ENCODE measurements at places on chromosomes 13 and 19. TPM values are rescaled to one million over a fixed set of nuclear protein-coding genes. Genes with fewer than 3 reads are reported as not detected.

The ATP1A3 gene
- 153 TPM for total RNA-seq

The MEF2B gene
- total RNA-seq: not detected

The TLE2 gene
- 6.1 TPM for total RNA-seq

The NRTN gene
- not detected for total RNA-seq

The FXYD7 gene
- 24.0 TPM for total RNA-seq

The HIF3A gene
- 6.4 TPM for total RNA-seq

The SELENOV gene
- total RNA-seq: not detected

The SPC24 gene
- total RNA-seq: 6.4 TPM

GRCh38 chr19:47120470-47121067, 7.0 kb upstream of the ZC3H4 start:
- no peak for DNase-seq

DNA sequence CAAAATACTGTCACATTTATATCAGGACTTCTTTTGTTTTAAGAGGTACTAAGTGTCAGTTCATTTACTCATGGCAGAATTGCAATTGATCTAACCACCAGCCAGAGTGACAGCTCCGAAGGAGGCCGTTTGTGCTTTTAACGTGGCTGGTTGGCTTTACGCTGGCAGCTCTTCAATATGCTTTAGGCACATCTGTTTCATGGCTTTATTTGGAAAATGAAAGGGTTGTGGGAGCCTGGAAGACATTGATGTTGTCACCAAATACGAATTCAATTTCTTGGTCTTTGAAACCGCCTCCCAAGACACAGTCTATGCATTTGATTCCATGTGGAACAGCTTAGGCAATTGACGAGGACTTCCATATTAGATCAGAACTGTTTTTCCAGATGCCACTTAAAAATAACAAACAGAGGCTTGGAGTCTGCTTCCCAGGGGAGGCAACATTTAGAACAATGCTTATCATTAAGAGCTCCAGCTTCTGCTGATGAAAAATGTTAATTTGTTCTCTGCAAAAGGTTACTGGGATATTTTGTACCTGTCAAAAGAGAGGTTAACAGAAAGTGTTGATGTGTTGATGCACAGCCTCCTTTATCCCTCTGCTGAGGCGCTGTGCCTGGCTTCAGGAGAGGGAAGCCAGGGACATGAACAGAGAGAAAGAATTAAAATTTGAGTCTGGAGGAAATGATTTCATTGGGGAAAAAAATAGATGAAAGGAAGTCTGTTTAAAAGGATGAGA, 64.0 kb upstream of the TNFRSF19 start:
- DNase-seq: no peak

DNA sequence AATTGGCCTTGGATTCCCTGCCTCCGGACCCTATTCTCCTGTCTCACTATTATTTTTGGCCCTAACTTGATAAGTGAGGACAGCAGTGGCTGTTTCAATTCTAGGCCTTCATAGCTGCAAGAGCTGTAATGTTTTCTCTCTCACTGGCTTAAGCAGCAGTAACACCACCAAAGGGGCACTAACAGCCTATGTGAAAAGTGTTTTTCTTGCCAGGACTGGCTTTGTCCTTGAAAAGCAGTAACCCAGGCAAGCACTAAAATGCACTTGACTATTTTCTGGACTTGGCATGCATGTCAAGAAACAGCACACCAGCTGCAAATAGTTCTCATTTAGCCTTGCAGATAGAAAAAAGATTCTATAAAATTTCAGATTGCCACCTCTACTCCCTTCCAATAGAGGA, 9.3 kb upstream of the FBXL3 start:
- DNase-seq: no peak

- no peak for DNase-seq
Observed at GRCh38 chr19:48252609-48253008, 3.1 kb downstream of the CARD8 start.

- no peak for DNase-seq
Observed at GRCh38 chr19:35011091-35011689, 11.1 kb downstream of the GRAMD1A start.

- DNase-seq: no peak
Observed at GRCh38 chr13:41273831-41274441, 10.6 kb upstream of the MTRF1 start.

- no peak for DNase-seq
Observed at GRCh38 chr19:35224681-35225571, 3.6 kb downstream of the FAM187B start.

- no peak for DNase-seq
Observed at GRCh38 chr19:32550666-32551065, 30.3 kb upstream of the PDCD5 start.

GRCh38 chr19:17121736-17122293, 46.2 kb downstream of the MYO9B start:
- no peak for DNase-seq

DNA sequence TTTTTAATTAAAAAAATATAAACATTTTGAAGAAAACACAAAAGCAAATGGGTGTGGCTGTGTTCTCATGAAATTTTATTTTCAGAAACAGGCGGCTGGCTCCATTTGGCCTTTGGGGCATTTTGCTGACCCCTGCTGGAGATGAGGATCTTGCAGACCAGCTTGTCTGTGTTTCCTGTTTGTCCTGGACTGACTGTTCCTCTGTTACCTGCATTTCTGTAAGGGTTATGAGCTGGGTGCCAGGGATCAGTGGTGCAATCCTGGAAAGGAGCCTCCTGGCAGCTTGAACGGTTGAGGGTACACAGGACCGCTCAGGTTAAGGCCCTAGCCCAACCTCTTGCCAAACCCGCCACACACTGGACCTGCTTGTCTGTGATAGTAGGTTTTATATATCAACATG, 49.9 kb downstream of the ZNF787 start:
- no peak for DNase-seq

DNA sequence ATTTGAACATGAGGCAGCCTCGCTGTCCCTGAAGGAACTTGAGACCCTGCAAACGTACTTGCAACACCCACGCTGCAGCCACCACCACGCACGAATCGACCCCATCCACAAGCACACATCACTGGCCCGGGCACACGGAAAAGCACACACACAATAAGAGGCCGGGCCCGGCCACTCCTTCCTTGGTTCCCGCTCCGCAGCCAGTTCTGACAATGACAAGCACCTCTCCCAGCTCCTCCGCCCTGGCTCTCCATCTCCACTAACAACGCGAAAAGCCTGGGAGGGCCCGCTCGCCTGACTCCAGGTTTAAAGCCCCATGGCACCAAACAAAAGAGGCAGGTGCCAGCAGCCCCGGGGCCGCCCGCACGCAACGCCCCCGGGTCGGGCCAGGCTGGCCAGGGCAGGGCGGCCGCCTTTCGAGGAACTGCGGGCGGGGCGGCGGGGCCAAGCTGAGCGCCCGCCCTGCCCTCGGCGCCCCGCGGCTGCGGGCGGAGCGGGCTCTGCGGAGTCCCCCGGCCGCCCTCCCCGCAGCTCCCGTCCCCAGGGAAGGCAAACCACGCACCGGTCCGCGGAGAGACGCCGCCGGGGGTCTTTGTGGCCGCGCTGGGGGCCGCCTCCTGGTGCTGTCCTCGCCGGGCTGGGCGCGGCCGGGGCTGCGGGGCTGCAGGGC, 495 bp downstream of the DCLK1 start:
- no peak for DNase-seq

DNA sequence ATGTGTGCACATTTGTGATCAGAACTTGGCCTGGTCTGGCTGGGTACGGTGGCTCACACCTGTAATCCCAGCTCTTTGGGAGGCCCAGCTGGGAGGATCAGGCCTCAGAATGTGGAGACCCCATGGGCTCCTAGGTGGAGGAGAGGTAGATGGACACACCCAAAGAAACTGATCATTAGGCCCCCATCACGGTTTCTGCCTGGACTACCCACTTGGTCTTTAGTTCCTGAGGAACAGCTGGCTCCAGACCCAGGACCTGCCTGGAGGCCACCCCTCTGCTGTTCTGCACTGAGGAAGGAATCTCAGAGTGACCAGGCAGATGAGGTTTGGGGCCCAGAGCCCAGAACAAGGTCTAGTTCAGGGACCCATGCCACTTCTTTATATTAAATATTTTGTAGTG, 1.5 kb downstream of the CBLC start:
- no peak for DNase-seq

GRCh38 chr13:20161275-20161950, 561 bp upstream of the GJA3 start:
- DNase-seq: no peak

- peak; percentile 48 for DNase-seq
Observed at GRCh38 chr19:55605637-55606470, at the start of gene ZNF865. ZNF865 (plus strand) TSS chr19:55605647; CDS start chr19:55613619, 7,972 bp downstream.

DNA sequence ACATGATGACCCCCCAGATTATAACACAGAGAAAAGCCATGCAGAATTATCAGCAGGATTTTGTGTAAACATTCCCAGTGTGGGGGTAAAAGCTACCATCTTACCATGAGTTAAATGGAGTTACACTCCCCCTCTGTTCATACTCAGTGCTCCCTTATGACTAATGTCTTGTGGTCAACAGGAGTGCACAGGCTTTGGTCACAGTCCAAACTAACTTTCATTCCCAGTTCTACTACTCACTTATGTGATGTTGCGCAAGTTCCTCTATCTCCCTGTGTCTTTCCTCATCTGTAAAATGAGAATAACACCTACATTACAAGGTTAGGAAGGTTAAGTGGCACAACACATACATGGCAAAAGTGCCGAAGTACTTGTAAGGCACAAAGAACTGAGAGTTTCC, 277.9 kb downstream of the RBM26 start:
- no peak for DNase-seq

- DNase-seq: no peak
Observed at GRCh38 chr19:51070334-51071094, 5.6 kb upstream of the KLK13 start.

DNA sequence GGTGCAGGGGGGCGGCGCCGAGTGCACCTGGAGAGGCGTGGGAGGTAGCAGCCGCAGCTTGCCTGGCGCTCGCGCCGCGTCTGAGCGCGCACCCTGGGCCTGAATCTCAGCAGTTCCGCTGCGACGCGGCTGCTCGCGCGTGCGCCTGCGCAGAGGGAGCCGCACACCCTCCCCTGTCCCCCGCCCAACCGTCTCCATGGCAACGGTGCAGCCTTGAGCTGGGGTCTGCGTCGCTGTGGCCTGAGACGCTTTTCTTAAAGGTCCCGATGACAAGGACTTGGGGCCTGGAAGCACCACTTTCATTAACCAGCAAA, at the start of gene PNMA8B:
PNMA8B (minus strand) TSS at position 82 of the 314 bp plus-strand sequence. CDS start 402 bp downstream, outside the sequence.
- DNase-seq: peak; percentile 77

- DNase-seq: no peak
Observed at GRCh38 chr13:26785838-26786630, 25.4 kb upstream of the GPR12 start.

GRCh38 chr19:38411041-38411712, 8.3 kb downstream of the FAM98C start:
- no peak for DNase-seq

- no peak for DNase-seq
Observed at GRCh38 chr19:45186509-45187334, 8.1 kb downstream of the BLOC1S3 start.

DNA sequence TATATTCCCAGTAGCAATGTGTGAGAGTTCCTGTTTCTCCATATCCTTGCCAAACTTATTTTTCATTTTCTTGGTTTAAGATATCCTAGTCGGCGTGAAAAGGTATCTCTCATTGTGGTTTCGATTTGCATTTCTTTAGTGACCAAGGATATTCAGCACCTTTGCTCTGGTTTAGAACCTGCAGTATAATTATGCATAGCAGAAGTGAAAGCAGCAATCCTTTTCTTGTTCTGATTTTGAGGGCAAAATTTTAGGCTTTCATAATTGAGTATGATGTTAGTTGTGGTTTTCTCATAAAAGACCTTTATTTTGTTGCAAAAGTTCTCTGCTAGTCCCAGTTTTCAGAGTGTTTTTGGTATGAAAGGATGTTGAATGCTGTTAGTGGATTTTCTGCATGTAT, 491.0 kb downstream of the FGF9 start:
- DNase-seq: no peak

DNA sequence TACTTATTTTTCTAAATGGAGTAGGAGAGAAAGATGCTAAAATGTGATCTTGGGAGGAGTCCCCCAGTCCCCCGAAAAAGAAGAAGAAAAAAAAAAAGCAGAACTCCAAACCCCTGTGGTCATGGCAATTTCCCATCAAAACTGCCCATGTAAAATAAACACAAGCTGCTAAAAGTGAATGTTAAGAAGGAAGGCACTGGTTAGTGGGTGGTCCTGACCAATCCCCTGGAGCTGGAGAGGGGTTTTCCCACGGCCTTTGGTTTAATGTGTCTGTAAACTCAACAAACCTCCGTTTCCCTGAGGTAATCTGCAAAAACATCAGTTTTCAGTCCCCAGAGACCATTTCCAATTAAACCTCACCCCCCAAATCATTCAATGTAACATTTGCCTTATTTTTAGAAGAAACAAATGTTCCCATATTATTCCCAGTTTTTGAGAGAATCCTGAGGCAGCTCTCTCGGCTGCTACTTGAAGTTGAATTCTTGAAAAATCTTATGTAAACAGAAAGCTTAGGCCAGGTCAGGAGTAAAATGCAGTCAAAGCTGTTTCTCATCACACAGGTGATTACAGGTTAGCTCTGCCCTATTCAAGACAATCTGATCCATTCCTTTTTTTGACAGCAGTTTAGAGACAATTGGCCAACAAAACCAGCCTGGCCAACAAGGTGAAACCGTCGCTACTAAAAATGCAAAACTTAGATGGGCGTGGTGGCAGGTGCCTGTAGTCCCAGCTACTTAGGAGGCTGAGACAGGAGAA, 17.0 kb downstream of the RAB3D start:
- no peak for DNase-seq

DNA sequence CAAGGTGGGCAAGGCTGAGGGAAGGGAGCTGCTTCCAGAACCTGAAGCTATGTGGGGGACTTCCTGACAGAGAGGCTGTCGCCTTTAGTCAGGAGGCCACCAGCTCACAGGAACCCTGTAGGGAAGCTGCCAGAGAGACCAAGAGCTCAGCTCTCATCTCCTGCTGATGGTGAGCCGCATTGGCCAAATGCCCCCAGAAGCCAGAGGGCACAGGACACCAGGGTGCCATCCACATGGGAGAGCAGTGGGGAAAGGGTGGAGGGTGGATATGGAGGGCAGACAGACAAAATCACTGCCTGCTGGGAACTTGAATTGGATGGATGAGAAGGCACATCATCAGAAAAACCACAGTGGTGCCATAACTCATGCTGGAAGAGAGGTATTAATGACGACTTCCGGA, 36.0 kb downstream of the SERP2 start:
- DNase-seq: no peak

DNA sequence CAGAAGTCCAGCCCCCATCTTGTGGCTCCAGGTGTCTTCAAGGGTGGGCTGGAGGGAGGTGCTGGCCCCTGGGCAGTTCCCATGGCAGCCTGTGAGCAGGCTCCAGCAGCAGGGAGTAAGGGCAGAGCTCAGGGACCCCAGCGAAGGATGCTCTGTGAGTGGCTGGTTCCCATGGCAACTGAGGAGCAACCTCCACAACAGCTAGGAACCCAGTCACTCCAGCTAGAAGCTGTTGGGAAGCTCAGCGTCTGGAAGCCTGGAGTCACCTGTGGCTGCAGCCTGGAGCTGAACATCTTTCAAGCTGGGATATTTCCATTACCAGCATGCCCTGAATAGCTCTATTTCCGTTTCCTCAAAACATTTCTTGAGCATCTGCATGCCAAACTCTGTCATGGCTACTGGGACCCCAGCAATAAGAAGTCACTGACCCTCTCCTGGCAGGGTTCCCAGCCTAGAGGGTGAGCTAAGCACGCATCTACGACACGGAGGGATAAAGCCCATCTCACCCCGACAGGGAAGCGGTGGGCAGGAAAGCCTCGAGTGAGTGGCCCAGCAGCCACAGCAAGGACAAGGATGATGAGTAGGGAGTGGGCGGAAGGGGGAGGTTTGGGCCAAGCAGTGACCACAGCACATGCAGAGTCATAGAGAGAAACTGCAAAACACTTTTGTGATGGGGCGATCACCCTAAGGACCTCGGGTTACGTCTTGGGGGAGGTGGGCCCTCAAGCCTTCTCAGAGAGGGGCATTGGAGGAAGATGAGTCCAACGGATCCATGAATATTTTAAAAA, 52.6 kb downstream of the ALOX5AP start:
- no peak for DNase-seq

Data from occipital lobe (tissue), 3 donors.